Fibroblast of skin of right biceps (primary cell): ENCODE measurements at places on chromosomes 7 and 10.

GRCh38 chr10:43698156-43698555 lies 49.5 kb upstream of the ZNF32 start:
- DNase-seq: no peak

- DNase-seq: peak; percentile 56
Measured at GRCh38 chr10:94076325-94076841, 82.7 kb downstream of the PLCE1 start.

DNA sequence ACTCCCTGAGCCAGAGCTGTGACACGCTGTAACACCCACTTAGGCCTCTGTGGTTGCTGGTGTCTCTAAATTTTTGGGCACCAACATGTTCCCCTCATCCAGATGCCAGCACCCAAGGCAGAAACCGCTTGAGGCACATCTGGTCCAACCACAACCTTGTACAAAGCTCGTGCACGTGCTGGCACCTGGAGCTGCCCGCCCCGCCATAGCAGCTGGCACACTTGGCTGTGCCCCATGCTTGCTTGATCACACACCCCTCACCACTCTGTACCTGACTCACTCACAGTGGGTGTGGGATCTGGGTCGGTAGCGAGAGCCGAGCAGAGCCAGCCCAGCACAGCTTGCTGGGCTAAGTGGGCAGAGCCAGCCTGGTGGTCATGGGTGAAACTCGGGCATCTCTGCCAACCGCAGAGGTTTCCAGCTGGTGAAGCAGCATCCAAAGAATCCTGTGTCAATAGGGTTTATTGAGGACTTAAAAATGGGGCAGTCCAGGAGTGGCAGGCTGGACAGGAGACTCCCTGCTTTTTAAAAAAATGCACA lies 1210.4 kb downstream of the TYW1 start:
- DNase-seq: no peak

GRCh38 chr7:128231677-128232076 lies 9.4 kb upstream of the LEP start:
- no peak for DNase-seq

- DNase-seq: no peak
Measured at GRCh38 chr7:66529883-66530610, 98.6 kb upstream of the KCTD7 start.
